Activated naive CD4-positive, alpha-beta T cell treated with Interleukin-2 at 50 U/mL for 16 hours (primary cell): ENCODE measurements at places on chromosomes 6 and 20.

DNA sequence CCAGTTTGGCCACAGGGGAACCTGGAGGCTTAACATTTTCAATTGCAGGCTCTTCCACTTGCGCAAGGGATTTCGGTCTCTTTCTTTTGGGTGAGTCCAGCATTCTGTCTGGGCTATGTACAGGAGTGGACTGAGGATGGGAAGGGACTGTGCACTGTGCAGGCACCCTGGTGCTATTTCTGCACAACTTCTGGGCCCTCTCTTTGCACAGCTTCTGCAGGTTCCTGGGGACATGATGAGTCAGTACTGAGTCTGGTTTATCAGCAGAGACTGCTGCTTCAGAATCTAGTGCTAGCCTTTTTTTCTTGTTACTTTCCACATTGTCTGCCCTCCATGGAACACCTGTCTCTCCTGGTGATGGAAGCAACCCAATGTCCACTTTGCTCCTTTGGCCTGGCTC lies 78.5 kb upstream of the ASF1A start:
- no peak for DNase-seq

DNA sequence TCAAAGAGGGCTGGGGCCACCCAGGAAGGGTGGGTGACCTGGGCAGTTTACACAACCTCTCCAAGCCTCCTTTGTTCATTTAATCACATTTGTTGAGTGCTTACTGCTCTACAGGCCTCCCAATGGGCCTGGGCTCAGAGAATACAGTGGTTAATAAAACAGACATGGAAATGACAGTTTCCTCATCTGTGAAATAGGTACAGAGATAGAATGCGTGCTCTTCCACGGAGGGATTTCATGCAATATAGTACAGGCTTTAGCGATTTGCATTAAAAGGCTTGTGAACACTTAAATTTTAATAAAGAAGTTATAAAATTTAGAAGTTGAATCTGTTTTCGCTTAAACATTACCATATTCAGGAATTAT lies 802 bp upstream of the FERMT1 start:
- no peak for DNase-seq

- no peak for DNase-seq
These were observed 18.0 kb downstream of the STX7 start for GRCh38 chr6:132494954-132495353.

GRCh38 chr20:8018958-8019245 lies 659 bp downstream of the TMX4 start:
- peak; percentile 70 for DNase-seq

- no peak for DNase-seq
These were observed 90.0 kb downstream of the RPP40 start for GRCh38 chr6:4913705-4914419.

DNA sequence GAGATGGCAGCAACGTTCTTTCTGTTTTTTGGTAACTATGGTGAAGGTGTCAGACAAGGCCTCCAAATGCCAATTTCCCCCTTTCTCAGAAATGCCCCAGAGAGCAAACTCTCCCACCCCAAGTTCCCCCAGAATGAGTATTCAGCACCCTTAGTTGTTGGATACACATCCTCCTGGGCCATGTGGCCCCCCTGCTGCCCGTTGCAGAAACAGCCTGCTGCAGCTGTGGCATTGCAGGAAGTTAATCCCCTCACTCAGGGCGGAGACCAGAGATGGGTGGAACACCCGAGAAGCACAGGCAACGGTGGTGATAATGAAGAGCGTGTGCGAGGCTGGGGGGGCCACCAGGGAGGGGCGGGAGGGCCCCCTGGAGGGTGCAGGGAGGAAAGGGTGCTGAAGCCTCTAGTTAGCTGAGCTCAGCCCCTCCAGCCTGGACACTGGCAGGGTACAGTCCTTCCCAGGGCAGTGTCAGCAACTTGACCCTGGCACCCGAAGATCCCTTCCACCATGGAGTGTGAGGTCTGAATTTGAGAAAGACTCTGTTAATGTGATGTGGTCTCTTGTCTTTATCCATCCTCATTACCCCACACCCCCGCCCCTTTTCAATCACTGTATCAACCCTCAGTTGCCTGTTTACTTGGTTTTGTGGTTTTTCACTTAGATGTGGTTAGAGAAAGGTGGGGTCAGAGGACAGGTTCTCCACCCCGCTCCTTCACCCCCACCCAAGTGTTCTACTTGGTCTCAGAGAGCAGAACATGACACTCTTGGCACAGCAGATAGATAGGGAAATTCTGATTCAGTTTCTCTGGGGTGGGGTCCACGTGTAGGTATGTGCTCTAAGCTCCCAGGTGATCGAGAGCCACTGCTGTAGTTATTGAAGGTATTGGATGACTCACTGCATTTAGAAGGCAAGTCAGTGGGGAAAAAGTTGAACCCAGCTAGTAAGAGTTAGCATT lies 208.8 kb upstream of the SUPT3H start:
- DNase-seq, result peak; percentile 47

GRCh38 chr20:45822857-45823256 lies 4.3 kb downstream of the TNNC2 start:
- no peak for DNase-seq

DNA sequence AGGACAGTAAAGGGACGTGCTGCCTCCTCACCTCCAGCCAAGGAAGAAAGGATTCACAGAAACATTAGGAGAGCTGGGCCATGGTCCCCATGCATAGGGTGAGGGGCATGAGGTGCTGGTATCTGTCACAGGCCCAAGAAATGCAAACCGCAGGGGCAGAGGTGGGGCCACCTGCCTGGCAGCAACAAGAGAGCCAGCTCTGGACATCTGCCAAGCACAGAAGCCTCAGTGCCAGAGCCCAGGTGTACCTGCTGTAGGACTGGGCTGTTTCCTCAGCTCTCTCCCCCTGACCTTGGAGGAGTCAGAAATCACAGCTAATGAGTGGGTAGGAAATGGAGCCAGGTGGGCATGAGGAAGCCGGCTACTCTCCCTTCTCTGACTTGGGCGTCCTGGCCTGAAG lies 45.3 kb downstream of the SLC2A12 start:
- DNase-seq, result no peak

DNA sequence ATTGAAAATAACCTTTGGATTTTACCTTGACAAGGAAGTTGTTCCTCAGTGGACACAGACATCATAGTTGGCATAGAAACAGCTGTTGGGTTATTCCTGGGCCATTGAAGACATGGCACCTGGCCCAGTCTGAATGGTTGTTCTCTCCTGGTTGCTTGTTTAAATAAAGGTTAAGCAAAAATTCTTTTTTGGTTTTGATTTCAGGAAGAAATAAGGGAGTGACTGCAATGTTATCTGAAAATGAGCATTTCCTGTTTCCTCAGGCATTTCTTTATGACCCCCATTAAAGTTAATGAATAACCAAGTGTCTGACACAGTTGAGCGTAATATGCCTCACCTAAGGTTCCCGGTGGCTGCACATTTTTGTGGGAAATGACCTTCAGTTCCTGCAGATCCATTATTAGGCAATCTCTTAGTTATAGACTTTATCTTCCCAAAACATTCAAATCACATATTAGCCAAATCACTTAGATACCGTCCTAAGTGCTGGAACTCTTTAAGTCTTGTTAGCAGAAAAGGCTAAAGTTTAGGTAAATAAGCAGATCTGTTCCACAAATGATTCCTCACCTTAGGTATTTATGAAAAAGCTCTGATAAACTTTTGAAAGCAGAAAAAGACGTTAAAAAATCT lies 648.7 kb upstream of the FLRT3 start:
- DNase-seq, result no peak

GRCh38 chr20:50508171-50508755 lies 1.9 kb upstream of the PTPN1 start:
- no peak for DNase-seq

DNA sequence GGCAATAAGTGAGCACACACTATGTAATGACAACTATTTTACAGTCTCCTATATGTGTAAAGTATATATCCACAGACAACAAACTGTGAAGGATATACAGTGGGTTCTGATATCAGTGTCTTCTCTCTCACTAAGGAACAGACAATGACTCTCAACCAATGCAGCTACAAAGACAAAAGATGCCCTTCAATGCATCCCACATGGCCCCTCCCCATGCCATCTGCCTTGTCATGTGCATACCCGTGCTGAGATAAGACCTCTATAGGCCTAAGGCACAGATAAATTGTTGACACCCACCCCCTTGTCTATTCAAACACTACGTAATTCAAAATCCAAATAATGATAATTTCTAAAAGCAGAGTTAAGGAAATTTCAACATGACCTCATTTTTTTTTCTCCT lies 1123.5 kb upstream of the MAP3K7 start:
- no peak for DNase-seq

- no peak for DNase-seq
These were observed 70.2 kb upstream of the ADGRF1 start for GRCh38 chr6:47112317-47112716.

DNA sequence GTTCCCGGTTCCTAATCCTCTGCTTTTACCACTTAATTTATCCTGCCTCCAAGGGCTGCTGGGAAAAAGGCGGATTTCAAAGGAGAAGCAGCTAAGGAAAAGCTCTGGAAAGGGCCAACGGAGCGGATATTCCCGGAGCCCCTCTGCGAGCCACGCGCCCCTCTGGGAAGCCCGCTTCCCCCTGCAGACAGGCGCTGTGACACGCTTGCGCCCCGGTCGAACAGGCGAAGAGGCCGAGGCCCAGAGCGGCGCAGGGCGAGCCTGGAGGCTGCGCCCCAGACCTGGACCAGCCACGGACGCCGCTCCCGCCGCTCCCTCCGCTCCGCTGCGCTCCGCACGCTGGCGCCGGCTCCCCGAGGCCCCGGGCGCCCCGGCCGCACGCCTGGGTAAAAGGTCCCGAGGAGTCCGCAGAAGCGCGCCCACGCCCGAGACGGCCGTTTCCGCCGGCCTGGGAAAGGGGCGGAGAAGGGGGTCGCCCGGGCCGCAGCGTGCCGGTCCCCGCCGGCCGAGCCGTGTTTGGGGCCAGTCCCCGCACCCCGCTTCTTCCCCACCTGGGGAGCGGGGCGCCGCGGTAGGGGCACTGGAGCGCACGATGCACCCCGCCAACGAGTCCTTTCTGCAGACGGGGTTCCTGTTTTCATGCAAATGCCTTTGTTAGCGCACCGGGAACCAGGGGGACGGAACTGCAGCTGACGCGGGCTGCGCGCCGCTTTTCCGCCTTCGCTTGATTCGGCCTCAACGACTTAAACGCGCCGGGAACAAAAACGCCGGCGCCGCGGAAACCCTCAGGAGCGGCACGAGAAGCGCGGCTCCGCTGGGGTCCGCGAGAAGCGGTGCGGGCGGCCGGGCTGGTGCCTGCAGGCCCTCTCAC lies 91.9 kb upstream of the SIRPA start:
- no peak for DNase-seq

DNA sequence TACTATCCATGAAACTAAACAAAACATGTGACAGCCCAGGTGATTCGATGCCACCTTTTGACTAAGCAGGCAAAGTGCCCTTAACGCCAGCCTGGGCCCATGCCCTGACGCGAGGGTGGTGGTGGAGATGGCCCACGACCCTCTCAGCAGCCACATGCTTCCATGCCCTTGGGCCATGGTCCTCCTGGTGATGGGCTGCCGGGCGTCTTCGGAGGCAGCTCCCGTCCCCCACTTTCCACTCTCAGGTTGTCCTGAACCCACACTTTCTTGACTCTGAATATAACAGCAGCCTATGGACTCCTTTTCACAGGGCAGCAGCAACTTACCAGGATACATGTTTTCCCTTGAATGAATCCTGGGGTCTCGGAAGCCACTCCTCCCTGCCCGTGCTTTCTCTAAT lies 33.6 kb downstream of the TMEM242 start:
- no peak for DNase-seq

DNA sequence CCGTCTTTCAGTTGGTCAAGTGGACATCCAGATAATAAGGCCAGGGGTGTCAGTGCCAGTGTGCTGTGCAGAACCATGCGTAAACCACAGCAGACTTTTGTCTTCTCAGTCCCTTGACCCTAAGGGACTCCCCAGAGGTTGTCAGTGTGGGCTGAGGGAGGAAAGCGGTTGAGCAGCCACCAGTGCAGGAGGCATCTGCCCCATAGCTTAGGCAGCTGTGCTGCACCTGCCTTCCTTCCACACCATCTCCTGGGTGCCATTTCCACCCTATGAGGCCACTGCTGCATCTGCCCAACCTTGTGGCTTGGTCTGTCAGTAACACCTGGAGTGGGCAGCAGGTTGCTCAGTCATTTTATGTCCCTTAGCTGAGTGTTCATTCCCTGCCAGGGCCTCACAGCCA lies 26.0 kb downstream of the PRPF6 start:
- no peak for DNase-seq

DNA sequence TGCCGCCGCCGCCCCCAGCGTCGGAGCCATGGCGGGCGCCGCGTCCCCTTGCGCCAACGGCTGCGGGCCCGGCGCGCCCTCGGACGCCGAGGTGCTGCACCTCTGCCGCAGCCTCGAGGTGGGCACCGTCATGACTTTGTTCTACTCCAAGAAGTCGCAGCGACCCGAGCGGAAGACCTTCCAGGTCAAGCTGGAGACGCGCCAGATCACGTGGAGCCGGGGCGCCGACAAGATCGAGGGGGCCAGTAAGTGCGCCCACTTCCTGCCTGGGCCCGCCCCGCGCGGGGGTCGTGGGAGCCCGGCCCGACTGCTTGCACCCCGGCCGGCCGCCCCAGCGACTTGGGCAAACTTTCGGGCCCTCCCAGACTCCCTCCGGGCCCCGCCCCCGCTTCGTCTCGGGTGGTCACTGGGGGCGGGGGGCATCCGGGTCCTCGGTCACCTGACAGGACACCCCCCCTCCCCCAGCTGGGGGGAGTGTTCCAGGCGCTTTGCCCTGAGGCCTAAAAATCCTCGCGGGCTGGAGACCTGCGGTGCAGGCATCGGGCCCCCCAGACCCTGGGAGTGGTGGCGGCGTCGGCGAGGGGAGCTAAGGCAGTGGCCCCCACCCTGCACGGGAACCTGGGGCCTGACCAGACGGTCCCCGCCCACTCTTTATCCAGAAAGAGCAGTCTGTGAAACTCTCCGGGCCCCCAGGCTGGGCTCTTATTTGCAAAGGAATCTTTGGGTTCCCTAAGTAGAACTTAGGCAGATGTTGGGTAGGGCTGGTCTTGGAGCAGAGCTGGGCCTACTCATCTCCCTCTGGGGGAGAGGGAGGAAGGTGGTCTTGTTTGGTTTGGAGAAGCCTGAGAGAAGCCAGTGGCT lies 501 bp downstream of the PLCG1 start:
- DNase-seq, result peak; percentile 56

- DNase-seq, result no peak
These were observed 9.4 kb downstream of the ARFGAP1 start for GRCh38 chr20:63281742-63282665.

DNA sequence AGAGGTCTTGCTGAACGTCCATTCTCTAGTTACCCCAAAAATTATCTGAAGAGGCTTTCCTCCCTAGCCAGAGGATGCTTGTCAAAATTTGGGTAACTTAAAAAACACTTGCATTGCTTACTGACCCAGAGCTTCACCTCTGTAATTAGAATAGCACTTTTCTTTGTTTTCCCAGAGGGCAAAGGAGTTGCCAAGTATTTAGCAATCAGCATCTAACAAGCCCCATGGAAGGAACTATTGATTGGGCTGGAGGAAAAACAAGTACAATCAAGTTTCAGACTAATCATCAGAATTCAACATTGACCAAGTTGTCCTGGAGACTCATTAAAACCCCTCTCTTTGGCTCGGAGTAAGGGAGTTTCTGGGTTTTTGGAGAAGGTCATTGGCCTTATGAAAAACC lies 226.4 kb downstream of the TBC1D7 start:
- DNase-seq, result no peak

DNA sequence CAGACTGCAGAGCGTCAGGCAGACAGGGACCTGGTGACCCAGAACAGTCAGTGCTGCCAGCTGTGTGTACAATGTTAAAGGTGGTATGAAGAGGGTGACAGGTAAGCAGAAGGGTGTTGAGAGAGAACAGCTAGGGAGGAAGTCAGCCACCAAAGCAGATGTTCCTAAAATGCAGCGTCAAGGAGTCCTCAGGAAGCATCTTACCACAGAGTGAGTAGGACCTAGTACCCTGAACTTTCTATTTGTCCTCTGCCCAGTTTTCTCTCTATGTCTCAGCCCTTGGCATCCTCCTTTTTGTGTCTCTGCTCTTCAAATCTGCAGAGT lies 14.2 kb downstream of the STMND1 start:
- no peak for DNase-seq
